ENCODE measurements at places on chromosomes 11 and 22.

DNA sequence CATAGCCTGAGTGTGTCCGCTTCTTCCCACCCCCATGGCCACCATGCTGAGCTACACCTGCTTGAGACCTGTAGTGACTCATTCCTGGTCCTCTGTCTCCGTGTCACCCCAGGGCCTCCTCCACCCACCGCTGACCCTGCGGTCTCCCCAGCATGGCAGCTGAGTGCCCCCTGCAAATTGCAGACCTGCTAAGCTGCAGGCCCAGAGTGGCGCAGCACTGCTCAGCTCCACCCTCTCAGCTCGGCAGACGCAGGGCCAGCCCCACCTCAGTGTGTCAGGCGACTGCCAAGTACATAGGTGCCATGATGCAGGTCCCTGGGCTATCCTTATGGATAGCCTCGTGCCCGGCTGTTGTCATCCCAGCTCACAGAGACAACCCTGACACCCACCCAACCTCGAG lies 13.1 kb downstream of the MS4A15 start:
- DNase-seq, result no peak

DNA sequence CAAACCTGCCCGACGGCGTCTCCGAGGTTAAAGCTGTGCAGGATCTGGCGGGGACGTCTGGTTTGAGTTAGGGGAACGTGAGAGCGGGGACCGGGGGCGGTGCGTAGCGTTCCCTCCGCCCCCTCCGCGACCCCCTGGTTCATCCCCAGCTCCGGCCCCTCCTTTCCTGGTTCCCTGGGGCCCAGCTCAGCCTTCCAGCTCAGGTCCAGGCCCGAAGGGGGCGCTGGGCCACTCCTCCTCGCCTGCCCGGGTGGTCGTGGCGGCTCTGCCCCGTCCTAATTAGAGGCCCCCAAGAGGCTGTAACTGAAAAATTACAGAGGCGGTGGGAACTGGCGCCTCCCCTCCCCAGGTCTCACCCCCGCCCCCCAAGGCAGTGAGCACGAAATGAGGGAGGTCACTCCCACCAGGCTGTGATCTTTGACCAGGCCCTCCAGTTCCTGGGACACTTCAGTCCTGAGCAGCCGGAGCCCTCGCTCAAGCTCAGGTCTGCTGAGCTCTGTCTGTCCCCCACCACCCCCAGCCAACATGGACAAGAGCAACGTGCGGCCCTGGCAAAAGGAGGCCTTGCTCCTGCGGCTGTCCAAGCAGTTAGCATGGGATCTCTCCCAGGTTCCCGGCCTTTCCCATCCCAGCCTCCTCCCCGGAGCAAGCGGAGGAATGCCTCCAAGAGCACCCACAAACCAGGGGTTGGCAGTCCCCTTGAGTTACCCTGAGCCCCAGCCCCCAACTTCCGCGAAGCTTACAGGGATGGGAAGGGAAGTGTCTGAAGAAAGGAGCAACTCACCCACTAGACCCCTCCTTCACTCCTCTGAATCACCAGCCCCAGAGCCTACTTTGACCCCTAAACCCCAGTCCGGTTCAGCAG lies 3.3 kb downstream of the CD248 start:
- DNase-seq, result peak; percentile 32

- DNase-seq, result peak; percentile 14
Measured at GRCh38 chr22:41636467-41636866, 15.4 kb downstream of the XRCC6 start.

DNA sequence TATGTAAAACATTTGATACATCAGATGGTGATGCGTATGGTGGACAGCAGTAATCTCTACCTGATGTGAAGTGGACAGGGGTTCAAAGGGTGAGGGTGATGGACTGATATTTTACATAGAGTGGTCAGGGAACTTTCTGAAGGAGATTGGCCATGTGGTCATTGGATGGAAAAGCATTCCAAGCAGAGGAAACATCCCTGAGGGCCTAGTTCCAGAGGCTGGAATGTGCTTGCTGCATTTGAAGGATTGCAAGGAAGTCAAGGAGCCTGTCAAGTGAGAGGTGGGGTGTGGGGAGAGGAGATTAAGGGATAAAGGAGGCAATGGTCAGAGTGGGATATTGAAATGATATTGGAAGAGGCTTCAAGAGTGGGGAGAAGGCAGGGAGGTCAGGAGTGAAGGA lies 151.9 kb upstream of the NTM start:
- no peak for DNase-seq

DNA sequence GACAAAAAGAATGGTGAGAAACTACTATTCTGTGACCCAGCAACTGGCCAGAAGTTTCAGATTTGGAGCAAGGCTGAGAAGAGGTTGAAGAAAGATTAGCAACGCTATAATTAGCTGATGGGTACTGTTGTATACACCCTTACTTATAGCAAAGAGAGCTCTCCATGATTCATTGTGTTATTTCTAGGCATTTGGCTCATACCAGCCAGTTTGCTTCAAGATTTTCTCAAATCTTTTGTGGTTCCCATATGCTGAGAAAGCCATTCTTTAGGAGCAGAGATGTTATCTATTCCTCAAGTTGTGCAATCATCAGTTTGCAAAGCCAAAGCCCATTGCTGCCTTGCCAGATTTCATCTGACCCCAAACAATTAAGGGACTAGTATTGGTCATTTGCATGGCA lies 179.4 kb downstream of the ETS1 start:
- DNase-seq, result peak; percentile 81

DNA sequence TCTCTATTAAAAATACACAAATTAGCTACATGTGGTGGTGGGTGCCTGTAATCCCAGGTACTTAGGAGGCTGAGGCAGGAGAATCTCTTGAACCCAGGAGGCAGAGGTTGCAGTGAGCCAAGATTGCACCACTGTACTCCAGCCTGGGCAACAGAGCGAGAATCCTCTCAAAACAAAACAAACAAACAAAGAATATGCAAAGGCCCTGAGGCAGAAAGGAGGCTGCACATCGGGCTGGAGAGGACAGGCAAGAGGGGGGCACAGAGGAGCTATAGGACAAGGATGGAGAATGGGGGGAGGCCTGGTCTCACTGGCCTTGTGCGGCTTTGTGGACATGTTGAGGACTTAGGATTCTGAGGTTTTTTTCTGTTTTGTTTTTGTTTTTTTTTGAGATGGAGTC lies 8.4 kb downstream of the TRIOBP start:
- no peak for DNase-seq

DNA sequence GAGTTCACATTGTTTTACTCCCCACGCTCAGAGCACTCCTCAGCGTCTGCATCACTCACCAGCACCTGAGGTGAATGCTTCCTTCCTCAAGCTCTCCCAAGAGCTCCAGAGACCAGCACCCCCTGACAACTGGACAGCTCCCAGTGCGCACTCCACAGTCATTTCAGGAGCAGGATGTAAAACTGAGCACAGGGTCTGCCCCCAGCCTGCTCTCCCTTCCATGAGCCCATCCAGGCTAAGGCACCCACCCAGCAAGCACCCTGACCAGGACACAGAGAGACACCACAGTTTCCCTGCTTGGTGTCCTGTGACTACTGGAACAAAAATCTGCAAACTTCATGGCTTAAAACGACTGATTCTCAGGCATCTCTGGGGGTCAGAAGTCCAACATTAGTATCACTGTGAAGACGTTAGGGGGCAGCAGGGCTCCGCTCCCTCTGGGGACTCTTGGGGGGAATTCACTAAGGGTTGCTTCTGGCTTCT lies 3.3 kb downstream of the SCGB1D2 start:
- peak; percentile 59 for DNase-seq

DNA sequence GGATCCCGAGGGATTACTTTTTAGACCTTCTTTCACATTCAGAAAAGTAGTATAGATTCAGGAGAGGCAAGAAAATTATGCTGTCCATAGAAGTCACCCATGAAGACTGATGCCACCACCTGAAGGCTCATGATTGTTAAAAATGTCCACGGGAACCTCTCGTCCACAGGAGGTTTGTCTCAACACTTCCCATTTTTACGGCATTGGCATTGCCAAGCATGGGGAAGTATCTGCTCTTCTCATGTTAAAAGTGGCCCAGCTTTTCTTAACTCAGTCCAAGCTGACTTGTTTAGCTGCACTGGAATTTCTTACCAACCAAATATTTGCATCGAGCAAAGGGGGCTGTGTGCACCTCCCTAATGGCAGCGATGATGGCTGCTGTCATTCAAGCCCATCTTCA lies 9.6 kb downstream of the CDPF1 start:
- DNase-seq, result no peak

DNA sequence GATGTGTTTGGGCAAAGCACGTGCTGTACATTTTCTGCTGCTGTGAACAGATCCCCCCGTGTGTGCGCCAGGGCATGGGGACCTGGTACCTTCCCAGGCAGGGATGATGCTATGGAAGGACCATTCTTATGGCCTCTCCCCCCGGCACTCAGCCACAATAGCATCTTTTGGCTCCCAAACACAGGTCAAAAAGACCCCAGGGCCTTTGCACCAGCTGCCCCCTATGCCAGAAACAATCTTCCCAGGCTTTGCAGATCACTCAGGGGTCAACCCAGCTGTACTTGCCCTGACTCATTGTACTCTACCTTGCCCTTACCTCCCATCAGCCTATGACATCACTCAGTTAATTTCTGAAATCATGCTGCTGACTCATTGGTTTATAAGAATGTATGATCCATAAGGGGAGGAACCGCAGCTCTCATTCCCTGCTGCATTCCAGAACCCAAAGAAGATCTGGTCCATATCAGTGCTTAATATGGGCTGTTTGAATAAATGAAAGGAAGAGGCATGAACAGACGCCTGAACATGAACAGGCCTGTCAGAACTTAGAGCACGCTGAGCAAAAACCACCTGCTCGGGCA lies 100.7 kb downstream of the CELSR1 start:
- DNase-seq, result peak; percentile 20

DNA sequence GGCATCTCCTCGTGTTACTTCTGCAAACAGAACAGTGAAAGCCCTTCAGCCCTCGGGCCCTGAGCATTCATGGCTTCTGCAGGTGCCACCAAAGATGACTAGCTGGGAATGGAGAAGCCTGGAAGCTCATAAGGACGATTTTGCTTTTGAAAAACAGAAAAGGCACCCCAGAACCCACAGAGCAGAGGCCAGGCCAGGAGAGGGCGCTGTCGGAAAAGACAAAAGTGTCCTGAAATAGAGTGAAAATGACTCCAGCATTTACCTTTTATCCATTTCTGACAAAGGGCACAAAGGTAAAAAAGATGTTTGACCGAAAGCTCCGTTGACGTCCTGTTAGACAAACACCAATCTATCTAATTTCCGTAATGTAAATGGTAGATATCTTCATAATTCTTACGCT lies 37.6 kb downstream of the ZNF195 start:
- peak; percentile 20 for DNase-seq

DNA sequence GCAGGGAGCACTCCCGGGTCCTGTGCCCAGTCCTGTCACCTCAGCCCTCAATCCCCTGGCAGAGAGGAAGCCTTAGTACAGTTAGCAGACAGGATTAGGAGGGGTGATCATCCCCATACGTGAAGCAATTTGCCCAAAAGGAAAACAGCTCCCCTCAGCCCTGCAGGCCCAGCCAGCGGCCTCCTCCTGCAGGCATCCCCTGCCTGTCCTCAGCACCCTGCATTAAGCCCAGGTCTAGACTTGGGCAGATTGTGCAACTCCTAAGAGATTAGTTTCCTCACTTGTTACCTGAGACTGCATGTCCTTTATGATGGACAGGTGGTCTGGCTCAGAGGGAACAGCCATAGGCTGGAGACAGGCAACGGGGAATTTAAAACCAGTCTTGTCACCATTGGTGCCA lies 95.5 kb upstream of the TMEM45B start:
- no peak for DNase-seq

DNA sequence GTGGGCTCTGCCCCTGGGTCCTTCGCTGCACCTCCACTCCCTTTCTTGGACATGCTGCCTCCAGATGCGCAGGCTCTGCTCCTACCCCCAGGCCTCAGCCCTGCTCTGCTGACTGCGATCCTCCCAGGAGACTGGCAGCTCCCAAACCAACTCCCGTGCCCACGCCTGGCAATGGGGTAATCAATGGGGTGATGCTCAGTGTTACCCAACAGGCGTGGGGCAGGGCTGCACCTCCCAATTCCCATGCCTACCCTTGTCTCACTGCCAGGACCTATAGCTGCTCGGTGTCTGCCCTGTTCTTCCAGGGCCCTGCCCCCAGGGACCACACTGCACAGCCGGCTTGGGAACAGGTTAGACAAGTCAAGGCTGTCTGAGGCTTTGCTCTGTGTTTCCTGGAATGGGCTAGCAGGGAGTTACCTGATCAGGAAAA lies at the start of gene ALDH3B2:
TSS of gene ALDH3B2 (minus strand) at position 182 of the 430 bp plus-strand sequence. CDS start 7,688 bp downstream, outside the sequence.
- no peak for DNase-seq

GRCh38 chr11:73277467-73277866 lies 5.3 kb downstream of the P2RY6 start:
- no peak for DNase-seq

GRCh38 chr11:59355226-59355625 lies 3.5 kb upstream of the OR5AN1 start:
- no peak for DNase-seq

DNA sequence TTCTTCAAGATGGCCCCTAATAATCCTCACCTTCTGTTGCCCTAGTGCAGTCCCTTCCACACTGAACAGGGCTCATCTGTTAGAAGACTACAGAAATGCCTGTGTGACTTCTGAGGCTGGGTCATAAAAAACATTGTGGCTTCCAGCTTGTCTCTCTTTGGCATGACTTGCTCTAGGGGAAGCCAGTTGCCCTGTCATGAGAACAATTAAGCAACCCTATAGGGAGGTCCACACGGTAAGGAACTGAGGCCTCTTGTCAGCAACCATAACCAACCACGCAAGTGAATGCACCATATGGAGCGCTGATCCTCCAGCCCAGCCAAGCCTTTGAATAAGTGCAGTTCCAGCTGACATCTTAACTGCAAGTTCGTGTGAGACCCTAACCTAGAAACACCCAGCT lies 2.6 kb downstream of the LIPT2 start:
- no peak for DNase-seq

GRCh38 chr22:32796865-32797573 lies 4.5 kb upstream of the TIMP3 start:
- DNase-seq, result peak; percentile 74

DNA sequence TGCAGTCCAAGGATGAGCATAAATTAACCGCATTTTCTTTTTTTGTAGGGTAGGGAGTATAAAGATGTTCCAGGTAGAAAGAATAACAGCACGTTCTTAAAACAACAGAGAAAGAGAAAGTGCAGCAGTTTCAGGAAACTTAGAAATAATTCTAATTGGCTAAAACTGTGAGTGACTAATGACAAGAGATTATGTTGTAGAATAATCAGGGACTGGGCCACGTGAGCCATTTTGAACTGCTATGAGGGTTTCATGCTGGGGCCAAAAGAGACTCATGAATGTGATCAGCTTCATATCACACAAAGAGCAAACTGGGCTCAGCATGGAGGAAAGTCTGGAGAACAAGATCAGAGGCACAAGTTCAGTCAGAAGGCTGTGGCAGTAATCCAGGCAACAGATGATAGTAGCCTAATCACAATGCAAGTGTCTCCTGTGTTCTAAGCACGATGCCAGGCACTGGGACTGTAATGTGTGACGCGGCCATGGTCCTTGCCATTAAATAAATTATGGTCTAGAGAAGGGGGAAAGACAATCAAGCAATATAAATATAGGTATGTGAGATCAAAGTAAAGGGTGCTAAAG lies 17.9 kb downstream of the CWF19L2 start:
- DNase-seq, result no peak
